Fibroblast of gingiva (primary cell): ENCODE measurements at places on chromosomes 4 and X.

DNA sequence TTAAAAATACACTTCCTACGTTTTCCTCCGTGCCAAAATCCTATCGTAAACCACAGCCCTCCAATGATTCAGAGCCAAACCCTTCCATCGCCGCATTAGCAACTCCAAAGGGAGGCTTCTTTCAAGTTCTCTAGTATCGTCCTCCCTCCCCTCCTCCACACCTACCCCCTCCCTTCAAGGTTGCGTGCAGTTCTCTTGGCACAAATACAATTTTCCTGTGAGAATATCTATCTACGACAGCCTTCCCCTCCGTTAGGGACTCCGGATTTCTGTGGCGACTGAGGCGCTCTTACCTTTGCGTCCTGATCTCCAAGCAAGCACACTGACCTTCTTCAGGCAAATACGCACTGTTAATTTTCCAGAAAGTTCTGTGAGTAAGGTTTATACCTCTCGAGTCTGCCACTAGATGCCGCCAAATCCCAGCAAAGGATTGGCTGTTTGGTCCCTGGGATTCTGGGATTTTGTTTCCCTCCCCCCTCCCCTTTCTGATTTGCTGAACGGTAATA, 1.2 kb upstream of the MORF4L2 start:
- DNase-seq, result peak; percentile 58

- DNase-seq, result no peak
Observed at GRCh38 chr4:118799231-118799942, 36.5 kb downstream of the SEC24D start.

DNA sequence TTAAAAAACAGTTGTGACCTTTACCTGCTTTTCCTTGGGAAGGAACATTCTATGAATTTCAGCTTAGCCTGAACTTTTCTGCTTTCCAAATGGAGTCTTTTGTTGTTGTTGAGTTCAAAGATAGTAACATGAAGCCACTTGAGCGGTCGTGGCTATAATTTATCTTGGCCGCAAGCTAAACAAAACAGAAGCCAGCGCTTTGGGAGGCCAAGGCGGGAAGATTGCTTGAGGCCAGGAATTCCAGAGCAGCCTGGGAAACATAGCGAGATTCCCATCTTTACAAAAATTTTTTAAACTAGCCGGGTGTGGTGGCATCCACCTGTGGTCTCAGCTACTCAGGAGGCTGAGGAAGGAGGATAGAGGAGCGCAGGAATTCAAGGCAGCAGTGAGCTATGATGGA, 29.9 kb downstream of the TKTL1 start:
- DNase-seq, result no peak

- no peak for DNase-seq
Observed at GRCh38 chr4:69811166-69811565, 48.8 kb downstream of the SULT1E1 start.

GRCh38 chr4:26931966-26932365, 71.3 kb downstream of the STIM2 start:
- no peak for DNase-seq

GRCh38 chr4:119172223-119172622, 36.6 kb downstream of the MYOZ2 start:
- no peak for DNase-seq

GRCh38 chrX:37331546-37331945, 17.6 kb upstream of the PRRG1 start:
- no peak for DNase-seq

DNA sequence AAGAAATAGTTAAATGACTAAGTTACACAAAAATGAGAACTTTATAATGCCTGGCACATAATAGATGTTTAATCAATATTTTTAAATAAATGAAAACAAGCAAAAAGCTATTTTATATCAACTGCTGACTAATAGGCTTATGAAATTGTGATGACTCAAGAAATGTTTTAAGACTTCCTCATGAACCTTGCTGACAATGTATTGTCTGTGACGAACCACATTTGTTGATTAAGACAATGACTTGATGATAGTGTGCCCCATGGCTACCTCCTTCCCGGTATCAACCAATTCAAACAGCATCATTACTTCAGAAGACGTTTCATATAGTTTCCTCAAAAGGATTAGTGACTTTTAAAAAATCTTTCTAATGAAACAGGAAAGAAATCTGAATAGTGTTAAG, 7.9 kb downstream of the CXCL6 start:
- peak; percentile 64 for DNase-seq

GRCh38 chrX:46803140-46803539, 33.7 kb upstream of the RP2 start:
- DNase-seq, result no peak

DNA sequence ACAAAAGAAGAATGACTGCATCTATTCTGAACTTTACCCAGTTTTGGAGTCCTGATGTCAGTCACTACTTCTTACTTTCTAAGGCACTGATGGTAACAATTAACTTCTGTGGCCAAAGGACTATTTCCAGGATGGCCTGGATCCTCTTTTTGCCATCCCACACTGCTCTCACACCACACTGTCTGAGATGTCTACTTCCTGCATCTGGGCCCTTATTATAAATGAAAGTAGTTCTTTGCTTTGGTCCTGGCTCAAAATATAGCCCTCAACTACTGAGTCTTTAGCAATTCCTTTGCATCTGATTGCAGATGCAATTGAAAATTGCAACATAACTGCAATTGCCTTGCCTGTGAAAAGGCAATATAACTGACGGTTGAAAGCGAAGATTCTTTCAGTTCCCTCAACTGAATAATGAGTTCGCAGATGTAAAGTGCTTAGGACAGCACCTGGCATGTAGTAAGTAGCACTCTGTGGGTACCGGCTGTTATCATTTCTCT, 44.2 kb downstream of the COQ2 start:
- DNase-seq, result peak; percentile 57
